ENCODE measurements at places on chromosomes 1 and 21.

GRCh38 chr1:34060901-34061415 is 104.1 kb downstream of the CSMD2 start:
- DNase-seq = no peak

DNA sequence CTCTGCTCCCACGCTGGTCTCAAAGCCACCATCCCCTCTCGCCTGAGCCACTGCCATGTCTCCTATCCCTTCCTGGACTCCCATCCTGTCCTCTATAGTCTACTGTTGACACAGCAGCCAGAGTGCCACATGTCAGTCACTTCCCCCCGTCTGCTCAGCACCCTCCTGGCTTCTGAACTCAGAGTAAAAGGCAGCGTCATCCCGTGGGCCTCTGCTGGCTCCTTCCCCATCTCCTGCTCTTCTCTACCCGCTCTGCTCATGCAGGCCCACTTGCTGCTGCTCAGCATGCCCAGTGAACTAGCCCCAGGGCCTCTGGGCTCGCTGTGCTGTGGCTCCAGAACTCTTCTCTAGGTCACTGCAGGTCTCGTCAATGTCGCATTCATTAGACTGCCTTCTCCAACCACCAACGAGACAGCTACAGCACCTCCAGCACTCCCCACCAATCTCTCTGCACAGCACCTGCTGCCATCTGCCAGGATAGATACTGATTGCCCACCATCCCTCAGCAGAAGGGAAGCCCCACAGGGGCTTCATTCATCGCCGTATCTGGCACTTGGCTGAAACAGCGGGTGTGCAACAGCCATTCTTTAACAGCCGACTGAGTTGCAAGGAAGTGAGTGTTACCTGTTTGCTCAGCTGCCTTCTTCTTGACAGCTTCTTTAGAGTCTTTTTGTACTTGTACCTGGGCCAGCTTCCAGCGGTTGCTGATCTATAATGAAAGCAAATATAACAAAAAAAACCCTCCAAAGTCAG is 11.8 kb upstream of the SRM start:
- peak; percentile 75 for DNase-seq

DNA sequence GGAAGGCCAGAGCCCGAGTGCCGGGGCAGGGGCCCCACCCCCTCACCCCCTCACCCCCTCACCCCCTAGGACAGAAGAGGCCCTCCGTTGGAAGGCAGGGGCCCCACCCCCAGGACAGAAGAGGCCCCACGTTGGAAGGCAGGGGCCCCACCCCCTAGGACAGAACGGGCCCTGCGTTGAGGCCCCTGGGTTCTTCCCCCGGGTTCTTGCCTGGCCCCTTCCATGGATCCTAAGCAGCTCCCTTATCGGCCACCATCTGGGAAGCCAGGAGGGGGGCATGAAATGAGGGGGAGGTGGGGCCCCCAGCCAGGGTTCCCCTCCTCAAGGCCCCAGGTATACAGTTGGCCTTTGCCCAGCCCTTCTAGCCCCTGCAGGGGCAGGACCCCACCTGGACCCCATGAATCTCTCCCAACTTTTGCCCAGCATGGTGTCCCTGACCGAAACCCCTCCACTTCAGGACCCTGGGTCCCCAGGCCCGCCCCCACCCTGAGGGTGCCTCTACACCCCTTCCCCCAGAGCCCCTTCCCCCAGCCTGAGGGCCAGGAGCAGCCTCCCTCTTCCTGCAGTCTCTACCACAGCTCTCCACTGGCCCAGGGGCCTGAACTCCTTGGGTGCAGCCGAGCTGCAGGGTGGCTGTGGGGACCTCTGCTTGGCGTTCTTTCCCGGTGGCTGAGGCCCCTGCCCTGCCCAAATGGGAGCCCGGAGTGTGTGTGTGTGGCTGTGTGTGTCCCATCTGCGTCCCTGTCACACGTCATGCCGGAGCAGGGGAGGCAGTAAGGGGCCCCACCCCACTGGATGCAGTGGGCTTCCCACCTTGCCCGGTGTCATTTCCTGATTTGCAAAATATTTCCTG is 4.3 kb upstream of the VWA1 start:
- no peak for DNase-seq

- DNase-seq = no peak
These were observed 108.2 kb upstream of the TNFSF4 start for GRCh38 chr1:173315296-173315695.

GRCh38 chr1:203360547-203361185 is 9.7 kb upstream of the FMOD start:
- DNase-seq = no peak

- no peak for DNase-seq
These were observed 51.5 kb upstream of the ATP5PO start for GRCh38 chr21:33967086-33967571.

- DNase-seq = no peak
These were observed 18.0 kb downstream of the ACP6 start for GRCh38 chr1:147652306-147652705.

DNA sequence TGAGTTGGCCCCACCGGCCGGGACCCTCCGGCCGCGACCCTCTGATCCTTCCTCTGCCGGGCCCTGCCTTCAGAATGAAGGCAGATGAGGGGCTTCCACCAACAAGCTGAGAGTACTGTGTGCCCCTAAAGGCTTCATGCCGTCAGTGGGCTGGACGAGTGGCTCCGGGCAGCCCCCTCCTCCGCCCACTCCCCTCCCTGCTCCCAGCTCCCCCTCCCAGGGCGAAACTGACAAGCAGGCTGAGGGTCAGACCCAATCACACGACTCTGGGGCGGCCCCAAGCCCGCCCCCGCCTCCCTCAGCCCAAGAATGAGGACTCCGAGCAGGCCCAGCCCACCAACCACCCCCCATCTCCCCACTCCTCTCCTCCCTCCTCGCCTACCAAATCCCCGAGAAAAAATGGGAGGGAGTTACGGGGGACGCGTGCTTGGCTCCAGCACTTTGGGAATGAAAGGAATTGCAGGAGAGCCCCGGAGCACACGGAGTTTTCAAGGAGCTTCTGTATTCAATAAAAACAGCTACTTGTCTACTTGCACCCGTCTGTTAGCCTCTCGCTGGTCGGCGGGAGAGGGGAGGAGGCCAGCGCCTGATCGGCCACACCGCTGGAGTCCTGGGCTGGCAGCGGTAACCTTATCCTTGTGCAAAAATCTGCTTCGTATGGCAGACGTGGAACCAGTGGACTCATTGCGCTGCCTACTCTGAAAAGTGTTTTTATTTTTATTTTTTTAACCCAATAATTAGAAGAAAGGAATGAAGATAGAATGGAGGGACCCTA is at the start of gene COL11A1:
COL11A1 (minus strand) TSS at position 147 of the 775 bp plus-strand sequence. CDS start 344 bp downstream, outside the sequence.
- DNase-seq = no peak

GRCh38 chr1:245873068-245873467 is 634.0 kb downstream of the SMYD3 start:
- no peak for DNase-seq

DNA sequence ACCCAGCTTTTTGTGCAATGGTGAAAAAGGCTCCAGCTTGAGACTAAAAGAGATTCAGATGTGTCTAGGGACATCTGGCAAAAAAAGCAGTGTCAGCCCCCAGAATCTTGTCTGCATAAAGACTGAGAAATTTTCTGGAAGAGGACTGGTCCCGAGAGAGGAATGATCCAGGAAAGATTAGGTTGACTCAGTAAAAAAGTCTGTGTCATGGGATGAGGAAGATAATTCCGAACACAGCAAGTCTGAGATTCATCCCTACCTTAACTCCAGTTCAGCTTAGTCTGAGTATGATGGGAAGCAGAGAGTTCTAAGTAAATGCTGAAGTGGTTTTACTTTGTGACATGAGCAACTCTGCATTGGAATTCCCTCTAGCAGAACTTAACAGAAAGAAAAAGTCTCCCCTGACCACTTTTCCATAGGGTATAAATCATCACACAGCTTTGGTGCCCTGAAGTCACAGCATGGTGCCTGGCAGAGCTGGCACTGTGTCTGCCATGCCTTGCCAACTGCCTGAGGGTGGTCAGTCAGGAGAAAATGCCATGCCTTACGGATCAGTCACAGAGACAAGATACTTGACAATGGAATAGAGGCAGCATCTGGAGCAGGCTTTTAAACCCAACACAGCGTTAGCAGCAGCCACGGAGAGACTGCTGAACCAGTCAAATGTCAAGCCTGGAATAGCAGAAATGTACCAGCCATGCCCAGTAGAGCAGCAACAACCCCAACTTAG is 153.4 kb downstream of the ZC3H11B start:
- DNase-seq = no peak

GRCh38 chr21:18744840-18745239 is 341.3 kb upstream of the TMPRSS15 start:
- DNase-seq = peak; percentile 67

DNA sequence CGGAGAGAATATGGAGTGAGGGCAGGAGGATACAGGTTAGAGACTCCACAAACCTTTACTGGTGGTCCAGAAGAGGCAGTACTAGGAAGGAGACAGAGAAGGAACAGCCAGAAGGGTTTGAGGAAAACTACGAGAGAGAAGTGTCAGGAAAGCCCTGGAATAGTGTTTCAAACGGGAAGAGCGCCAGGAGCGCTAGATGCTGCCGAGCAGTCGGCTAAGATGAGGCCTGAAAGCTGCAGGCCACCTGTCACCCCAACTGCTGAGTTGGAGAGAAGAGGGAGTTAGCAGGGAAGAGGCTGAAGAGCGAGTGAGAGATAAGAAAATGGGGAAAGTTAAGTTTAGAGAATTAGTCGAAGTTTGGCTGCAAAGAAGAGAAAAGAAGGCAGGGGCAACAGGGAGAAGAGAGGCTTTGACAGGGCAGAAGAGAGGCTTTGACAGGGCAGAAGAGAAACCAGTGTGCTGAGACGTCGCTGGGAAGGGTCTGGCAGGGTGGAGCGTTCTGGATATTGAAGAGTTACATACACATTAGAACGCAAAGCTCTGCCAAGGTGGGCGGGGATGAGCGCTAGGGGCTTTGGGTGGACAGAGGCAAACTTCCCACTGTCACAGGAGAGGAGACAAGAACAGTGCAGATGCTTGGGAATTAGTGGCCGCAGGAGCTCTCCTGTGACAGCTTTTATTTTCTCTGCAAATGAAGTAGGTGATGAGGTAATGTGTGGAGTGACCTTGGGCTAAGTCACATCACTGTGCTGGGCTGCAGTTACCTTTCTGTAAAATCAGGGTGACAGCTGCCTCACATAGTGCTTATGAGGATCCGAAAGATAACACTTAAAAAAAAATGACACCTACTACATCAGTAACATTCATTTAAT is 31.2 kb downstream of the PCSK9 start:
- DNase-seq = no peak

DNA sequence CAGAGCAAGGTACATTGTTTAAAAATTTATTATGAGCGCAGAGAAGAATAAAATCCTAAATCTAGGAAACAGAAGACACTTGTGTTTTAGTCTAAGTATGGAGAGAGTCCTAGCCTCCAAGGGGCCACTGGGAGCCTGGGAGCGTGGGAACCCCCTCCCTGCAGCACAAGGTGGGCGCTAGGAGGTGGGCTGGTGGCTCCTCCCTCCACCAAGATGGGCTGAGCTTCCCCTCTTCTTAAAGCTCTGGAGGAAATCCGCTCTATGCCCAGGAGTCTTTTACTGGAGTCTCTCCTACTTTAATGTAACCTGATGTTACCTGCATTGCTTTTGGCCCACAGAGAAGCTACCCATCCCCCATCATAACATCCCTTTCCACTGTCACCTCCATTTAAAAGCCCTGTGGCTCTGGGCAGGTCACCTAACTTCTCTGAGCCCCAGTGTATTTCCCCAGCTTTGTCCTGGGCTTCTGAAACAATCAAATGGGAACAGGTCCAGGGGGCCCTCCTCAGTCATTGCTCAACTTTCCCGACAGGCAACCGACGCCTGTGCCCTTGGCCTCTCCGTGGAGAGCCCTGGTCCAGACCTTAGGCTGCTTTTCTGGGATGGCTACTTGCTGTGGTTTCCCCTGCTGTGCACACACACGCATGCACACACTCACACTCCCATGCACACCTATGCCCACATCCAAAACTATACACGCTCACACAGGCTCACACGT is 181.5 kb downstream of the NPHP4 start:
- no peak for DNase-seq

GRCh38 chr1:233998456-233998855 is 94.0 kb downstream of the SLC35F3 start:
- no peak for DNase-seq

- DNase-seq = no peak
These were observed 126.2 kb downstream of the TLR5 start for GRCh38 chr1:223016890-223017289.

DNA sequence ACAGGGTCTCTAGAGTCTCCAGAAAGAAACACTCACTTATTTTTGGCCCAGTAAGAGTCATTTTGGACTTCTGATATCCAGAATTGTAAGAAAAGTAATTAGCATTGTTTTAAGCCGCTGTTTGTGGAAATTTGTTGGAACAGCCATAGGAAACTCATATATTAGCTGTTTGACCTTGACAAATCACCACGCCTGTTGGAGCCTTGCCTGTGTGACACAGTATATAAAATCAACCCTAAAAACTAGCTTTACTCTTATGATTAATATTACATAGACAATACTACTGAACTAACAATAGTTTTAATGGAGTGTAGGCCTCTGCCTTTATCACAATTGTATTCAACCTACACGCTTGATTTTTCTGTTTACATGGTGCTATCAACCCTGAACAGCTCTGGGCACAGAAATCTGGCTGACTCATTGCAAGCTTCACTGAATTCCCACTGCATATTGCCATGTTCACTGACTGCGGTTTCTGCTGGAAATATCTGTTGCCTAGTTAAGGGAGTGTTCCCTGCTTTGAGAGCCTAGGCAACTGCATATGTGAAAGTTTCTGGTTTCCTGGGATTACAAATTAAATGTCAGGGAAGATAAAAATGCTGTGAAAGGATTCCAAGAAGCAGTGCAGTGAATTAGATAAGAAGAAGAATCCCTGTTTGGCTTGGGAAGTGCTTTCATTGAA is 419.5 kb upstream of the DEPDC1 start:
- DNase-seq = no peak

- no peak for DNase-seq
These were observed 36.7 kb downstream of the NEK2 start for GRCh38 chr1:211638689-211639101.

GRCh38 chr1:53618500-53619366 is 120.2 kb downstream of the GLIS1 start:
- DNase-seq = no peak

GRCh38 chr1:38004284-38005108 is 818 bp downstream of the FHL3 start:
- no peak for DNase-seq

DNA sequence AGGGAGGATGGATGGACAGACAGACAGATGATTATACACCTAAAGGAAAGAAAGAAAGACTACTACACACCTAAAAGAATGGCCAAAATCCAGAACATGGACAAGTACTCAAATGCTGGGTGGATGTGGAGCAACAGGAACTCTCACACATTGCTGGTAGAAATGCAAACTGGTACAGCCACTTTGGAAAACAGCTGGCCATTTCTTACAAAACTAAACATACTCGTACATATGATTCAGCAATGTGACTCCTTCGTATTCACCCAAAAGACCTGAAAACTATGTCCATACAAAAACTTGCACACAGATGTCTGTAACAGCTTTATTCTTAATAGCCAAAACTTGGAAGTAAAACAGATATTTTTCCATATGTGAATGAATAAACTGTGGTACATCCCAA is 51.3 kb downstream of the PRPF38A start:
- no peak for DNase-seq

DNA sequence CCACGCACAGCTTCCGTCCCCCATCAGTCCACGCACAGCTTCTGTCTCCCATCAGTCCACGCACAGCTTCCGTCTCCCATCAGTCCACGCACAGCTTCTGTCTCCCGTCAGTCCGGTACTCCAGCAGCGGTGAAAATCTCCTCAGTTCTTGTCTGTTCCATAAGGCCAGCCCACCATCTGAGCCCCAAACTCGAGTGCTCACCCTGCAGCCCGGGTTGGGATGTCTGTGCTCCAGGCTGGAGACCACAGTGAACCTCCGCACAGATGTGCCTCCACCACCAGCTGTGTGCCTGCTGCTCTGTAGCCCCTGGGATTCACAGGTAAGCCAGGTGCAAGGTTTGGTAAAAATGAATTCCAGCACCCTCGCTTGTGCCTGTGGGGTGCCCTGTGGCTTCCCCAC is 258.6 kb downstream of the NPHP4 start:
- no peak for DNase-seq
